ENCODE measurements at places on chromosomes 6 and 20.
A peak's percentile ranks its signal among the peaks of the same experiment; 100 is the strongest.

- DNase-seq: no peak
Measured at GRCh38 chr20:23926944-23927872, 47.7 kb upstream of the CST5 start.

GRCh38 chr6:112065426-112065986, 11.6 kb downstream of the CCN6 start:
- DNase-seq: no peak

- no peak for DNase-seq
Measured at GRCh38 chr20:56487216-56487615, 18.8 kb downstream of the RTF2 start.

DNA sequence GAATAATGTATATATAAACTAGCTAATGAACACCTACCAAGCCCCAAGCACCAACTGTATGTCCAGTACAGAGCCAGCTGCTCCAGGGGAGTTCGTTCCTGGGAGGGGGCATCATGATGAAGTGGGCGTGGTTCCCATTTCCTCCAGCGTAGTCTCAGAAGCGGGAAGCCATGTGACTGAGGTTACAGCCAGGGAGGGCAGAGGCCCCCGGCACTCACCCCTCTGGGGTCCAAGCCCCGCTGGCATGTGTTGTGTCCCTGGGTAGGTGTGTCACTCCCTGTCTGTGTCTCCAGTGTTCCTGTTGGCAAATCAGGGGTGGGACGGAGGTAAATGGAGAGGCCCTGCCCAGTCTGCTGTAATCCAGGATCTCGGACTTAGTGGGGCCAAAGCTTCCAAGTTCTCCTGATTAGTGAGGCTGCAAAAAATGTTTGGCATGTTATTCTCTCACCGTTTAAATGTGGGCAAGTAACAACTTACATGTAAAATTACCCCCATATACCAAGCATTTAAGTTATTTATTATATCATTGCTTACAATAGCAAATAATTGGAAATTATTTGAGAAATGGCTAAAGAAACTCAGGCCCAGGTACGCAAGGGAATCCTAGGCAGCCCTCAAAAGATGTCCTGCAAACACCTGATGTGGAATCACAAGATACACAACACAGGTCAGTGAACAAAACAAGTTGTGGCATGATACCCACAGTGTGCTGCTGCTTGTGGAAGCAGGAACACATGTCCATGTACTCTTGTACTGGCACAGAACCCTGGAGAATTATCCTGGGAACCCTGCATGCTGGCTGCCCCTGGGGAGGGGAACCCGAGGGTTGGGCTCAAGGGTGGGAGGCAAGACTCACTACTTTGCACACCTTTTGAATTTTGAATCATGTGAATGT, 22.2 kb downstream of the FAM110A start:
- peak; percentile 39 for DNase-seq

DNA sequence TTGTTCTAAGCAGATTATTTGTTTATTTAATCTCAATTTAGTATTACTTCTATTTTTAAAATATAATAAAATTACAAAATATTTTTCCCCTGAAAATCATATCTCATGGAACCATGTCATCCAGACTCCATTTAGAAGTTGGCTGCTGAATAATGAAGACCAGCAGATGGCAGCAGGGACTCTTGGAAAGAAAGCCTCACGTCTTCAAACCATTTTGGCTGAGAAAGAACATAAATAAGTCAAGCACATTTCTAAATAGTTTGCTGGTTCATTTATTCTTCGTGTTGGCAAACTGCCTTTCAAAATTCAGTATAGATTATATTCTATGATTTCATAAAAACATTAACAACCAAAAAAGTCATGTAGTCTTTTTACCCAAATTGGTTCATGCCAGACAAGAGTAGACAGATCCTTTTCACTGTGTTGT, 71.7 kb downstream of the RCAN2 start:
- DNase-seq: peak; percentile 73

DNA sequence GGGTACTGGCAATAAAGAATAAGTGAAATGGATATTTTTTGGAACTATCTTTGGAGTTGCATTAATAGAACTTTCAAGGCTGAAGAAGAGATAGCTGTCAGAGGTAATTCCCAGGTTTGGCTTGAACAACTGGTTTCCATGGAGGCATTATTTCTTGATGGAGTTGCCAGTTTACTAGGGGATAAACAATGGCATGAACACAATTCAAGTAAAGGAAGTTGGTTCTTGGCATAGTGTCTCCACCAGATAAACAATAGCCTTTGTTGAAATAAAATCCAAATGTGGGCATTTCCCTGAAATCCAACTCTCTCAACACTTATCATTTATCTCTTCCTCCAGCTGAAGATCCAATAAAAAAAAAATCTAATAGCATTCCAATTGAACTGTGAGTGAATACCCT, 454.9 kb downstream of the C6orf118 start:
- DNase-seq: no peak

DNA sequence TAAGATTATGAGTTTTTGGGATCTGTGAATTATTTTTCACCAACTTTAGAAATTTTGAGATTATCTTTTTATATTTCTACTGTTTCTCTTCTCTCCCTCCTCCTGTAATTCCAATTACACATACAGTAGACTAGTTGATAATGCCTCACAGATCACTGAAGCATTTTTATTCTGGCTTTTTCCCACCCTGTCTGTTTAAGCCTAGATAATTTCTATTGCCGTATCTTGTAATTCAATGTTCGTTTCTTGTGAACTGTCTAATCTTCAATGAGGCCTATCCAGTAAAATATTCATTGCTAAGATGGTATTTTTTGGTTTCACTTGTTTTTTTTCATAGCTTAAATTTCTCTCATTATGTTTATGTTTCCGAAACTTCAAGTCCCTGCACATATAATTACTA, 12.0 kb downstream of the MDN1 start:
- DNase-seq: no peak

- DNase-seq: peak; percentile 78
Measured at GRCh38 chr20:41391587-41392001, 25.0 kb upstream of the EMILIN3 start.

DNA sequence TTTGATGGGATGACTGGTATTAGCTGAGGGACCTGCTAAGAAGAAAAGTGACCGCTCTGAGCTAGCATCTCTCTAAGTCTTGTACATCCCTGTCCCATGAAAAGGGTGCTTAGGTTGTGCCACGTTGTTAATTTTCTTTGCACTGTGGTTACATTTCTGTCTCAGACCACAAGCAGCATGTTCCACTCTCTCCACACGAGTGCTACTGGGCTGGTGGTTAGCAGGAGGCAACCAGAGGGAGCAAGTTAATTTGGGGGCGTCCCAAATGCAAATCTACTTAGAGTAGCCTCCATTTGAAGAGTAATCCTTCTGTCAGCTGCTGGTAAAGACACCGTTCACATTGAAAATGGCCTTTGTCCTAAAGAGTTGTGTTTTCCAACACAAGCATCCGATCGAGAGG, 3.4 kb upstream of the SCML4 start:
- no peak for DNase-seq

DNA sequence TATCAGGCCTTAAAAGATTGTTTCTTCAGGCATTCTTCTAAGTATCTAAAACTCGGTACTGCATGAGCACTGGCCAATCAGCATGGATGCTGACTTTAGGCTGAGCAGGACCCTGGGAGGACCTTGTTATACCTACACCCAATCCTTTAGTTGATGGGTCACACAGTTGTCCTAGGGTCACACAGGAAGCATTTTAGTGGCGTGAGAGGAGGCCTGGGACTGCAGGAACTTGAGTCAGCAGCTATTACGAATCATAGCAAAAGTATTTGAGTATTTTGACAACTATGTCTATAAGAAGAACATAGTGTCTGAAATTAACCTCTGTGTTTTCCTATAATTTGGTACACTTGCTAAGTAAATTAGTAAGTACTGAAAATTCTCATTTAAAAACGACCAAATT, 741.4 kb downstream of the HACE1 start:
- DNase-seq: peak; percentile 35
